ENCODE measurements at places on chromosomes 16 and 17.

DNA sequence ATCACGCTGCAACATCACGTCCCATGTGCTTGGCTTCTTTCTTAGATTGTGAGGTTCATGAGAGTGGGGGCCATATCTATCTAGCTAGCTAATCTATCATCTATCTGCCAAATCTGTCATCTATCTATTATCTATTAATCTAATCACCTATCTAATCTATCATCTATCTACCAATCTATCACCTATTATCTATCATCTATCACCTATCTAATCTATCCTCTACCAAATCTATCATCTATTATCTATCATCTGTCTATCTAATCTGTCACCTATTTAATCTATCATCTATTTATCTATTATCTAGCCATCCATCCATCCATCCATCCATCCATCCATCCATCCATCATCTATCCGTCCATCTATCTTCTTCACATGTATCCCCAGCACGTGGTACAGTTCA lies 14.2 kb downstream of the COX6A2 start:
- no peak for DNase-seq

DNA sequence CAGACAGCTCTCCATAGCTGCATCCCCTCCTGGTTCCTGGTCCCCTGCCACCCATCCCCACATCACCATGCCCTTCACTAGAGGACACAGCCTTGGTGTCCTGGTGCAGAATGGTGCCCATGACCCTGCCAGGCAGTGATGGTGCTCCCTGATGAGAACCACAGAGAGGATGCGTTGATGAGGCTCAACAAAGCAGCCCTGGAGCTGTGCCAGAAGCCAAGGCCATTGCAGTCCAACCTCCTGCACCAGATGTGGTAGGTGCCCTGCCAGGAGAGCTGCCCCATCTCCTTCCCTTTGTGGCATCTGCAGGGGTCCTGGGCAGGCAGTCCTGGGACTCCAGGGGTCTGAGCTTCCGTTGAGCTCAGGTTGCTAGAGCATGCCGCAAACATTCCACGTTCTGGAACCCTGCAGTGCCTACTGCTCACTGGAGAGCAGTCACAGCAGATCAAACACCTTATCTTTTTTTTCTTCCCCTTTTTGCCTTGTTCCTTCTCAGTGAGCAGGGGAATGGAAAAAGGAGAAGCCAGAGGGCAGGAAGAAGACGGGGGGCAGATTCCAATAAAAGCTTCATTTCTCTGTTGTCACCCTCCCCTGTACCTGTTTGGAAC lies 5.3 kb upstream of the EPN3 start:
- DNase-seq = no peak

DNA sequence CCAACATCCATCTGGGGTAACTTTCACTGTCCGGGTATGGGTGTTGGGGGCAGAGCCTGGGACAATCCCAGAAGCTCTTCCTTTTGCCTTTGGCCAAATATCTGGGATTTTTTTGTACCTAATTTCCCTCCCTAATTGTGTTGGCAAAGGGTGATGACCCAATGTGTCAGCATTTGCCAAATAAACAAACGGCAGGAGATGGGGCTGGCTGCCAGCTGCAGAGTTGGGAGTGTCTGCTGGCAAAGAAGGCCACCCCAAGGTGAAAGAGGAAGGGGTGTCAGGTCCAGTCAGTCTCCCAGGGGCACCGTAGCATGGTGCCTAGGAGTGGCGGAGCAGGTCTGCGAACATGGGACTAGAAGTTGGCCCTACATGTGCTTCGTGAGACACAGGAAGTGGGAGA lies 73.0 kb downstream of the SLC6A2 start:
- DNase-seq = no peak

DNA sequence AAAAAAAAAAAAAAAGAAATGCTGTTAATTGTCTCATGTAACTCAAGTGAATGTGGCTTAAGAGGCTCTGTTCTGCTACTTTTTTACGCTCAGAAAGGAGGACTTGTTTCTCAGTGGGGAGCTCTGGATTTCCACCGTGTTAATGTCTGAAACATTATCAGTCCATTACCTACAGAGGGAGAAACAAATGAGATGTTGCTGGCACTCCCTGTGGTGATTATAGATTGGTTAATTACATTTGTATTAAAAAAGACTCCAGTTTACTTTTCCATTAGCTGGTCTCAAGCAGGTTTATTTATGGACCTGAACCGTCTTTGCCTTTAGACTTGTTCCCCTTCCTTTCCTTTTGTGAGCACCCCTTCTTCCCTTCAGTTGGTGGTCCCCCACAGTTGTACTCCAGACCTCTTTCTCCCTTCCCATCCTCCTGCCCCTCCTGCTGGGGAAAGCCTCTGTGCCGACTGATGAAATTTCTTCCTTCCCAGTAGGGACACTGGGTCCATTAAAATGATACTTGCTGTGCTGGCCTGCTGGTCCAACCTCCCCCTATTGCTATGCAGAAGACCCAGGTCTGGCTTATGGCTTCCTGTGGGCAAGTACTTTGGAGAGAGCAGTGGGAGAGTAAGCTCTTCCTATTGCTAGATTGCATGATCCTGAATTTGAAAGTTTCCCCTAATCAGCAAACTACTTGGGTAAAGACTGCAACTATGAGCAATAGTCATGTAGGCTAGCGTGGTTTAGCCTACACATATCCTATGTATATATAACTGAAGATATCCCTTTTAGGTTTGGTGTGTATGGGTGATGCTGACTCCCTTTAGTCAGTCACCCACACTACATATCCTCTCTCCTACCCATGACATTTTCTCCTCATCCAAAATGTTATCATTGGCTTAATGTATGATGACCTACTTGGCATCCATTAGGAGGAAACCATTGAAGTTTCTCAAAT lies 8.1 kb downstream of the CDC6 start:
- no peak for DNase-seq

DNA sequence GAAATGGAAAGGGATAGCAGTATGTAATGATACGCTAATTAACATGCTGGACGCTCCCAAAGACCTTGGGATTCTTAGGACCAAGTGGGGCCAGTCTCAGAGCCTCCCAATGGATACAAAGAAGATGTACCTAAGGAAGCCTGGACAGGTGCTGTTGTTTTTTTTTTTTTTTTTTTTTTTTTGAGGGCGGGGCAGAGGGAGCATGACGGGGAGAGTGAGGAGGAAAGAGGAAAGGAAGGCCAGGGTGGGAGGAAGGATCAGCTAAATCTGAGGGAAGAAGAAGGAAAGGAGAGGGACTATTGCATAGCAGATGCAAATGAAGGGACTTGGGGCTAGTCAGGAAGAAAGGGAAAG lies 2.5 kb downstream of the VAMP2 start:
- DNase-seq = no peak

DNA sequence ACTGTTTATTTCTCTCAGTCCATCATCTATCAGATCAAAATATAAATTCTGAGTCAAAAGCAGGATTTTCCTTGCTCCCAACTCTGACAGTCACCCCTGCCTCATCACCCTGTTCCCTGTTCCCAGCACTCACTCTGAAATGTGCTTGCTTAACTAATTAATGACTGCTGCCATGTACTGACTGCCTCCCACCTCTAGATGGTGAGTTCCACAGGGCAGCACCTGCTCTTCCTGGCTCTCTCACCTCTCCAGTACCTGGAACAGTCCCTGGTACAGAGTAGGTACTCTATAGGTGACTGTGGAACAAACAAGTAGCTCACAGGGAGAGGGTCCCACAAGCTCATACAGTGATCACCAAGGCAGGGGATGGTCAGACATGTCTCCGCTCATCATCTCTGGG lies 114.3 kb upstream of the C16orf82 start:
- DNase-seq = no peak
